Activated CD8-positive, alpha-beta T cell treated with anti-CD3 and anti-CD28 coated beads for 36 hours (primary cell): ENCODE measurements at places on chromosomes 16 and 17.

DNA sequence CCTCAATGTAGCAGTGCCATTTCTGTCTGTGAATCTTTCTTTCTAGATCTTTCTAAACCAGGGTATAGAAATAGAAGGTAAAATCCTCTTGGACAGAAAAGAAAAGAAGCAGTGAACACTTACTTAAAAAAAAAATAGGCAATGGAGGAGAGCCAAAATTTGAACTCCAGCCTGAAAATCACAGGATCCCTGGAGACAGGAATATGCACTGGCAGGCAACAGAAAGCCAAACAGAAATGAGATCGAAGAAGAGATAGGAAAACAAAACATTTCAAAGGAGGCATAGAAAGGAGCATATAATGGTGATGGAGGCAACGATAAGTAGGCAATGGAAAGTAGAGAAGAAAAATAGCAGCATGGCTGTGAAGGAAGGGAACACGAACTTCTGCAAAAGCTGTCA lies 253.7 kb upstream of the HSBP1 start:
- no peak overlapping the region for H3K27ac ChIP-seq
- no peaks in the 10 kb centered on the region for H3K36me3 ChIP-seq

GRCh38 chr16:49602976-49603310 lies 229.3 kb downstream of the C16orf78 start:
- no peak for DNase-seq
- H3K4me1 ChIP-seq = no peaks in the 10 kb centered on the region
- no peak overlapping the region for H3K27ac ChIP-seq

GRCh38 chr16:58684354-58685083 lies at the start of gene SLC38A7:
Gene SLC38A7, minus strand, starts transcription at chr16:58684770. Its CDS starts 4,644 bp downstream, at chr16:58680126.
- no peaks in the 10 kb centered on the region for H3K36me3 ChIP-seq
- H3K27me3 ChIP-seq = no peaks in the 10 kb centered on the region
- H3K4me3 ChIP-seq = peak within 1 kb of the TSS; percentile 91
- peak within 1 kb of the TSS; percentile 68 for H3K27ac ChIP-seq
- peak; percentile 87 for DNase-seq
- peaks cover 16% of the 10 kb centered on the region for H3K4me1 ChIP-seq

DNA sequence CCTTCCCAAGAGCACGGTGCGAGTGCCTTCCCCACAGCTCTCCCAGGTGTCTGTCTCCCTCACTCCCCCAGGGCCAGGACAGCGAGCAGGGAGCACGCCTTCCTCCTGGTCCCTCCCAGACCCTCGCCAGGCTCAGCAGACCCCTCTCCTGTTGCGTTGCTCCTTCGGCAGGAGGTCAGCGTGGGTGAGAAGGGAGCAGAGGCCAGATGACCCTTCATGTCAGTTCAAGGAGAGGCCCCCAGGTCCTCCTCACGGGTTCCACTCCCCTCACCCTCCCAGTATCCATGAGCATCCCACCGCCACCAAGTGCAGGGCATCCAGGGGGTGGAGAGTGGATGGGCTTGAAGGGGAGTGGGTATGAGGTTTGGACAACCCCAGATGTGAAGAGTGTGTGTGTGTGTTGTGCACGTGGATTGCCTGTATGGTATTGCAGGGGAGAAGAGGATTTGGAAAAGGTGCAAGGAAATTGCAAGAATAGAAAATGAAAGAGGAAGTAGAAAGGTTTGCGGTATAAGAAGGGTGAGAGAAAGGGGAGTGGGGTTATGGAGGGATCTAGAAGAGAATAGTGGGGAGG lies 17.7 kb downstream of the SGCA start:
- no peak for DNase-seq
- no peak overlapping the region for H3K27ac ChIP-seq
- H3K36me3 ChIP-seq = no peaks in the 10 kb centered on the region
- H3K4me3 ChIP-seq = peak overlapping the region; percentile 36

GRCh38 chr17:81884520-81884919 lies 6.9 kb downstream of the ALYREF start:
- no peak for DNase-seq
- peaks cover 71% of the 10 kb centered on the region for H3K36me3 ChIP-seq
- no peak overlapping the region for H3K4me3 ChIP-seq
- peaks cover 10% of the 10 kb centered on the region for H3K4me1 ChIP-seq

GRCh38 chr17:38450557-38451029 lies 22.3 kb downstream of the ARHGAP23 start:
- H3K36me3 ChIP-seq = no peaks in the 10 kb centered on the region
- H3K4me3 ChIP-seq = no peak overlapping the region
- H3K4me1 ChIP-seq = peaks cover 12% of the 10 kb centered on the region
- DNase-seq = no peak
- H3K27ac ChIP-seq = no peak overlapping the region

DNA sequence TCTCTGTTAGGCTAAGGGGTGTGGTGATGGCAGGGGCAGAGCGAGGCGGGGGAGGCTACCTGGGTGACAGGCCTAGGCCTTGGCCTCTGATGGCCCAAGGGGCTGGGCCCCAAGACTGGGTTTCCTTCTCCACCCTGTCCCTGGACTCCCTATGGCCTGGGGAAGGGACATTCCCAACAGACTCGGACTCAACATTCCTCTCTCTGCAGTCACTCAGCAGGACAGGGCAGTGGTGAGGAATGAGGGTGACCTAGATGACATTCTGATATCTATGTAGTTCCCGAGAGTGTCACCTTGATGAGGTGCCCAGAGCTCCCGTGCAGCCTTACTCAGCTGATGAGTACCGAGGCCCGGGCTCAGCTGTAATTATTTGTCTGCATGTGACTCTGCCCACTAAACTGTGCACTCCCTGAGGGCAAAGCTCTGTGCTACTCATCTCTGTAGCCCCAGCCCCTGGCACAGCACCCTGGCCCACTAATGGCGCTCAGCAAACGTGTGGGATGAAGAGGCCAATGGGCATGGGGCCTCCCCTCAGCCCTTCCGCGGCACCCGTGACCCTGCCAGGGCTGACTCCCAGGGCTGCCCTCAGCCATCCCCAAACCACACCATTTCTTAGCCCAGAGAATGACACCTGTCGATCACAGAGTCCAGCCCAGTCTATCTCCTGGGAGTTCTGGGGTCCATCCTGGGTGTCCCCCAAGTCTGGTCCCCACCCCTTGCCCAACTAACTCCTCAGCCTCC lies 2.2 kb downstream of the PLCD3 start:
- no peak for DNase-seq
- no peak overlapping the region for H3K27ac ChIP-seq
- no peaks in the 10 kb centered on the region for H3K36me3 ChIP-seq
- H3K4me1 ChIP-seq = peaks cover 4% of the 10 kb centered on the region

- H3K27ac ChIP-seq = peak overlapping the region; percentile 93
- H3K4me3 ChIP-seq = peak overlapping the region; percentile 98
- no peaks in the 10 kb centered on the region for H3K27me3 ChIP-seq
- H3K36me3 ChIP-seq = peaks cover 41% of the 10 kb centered on the region
Observed at GRCh38 chr16:22372882-22373661, 1.3 kb downstream of the CDR2 start.

- H3K27ac ChIP-seq = no peak overlapping the region
- no peaks in the 10 kb centered on the region for H3K27me3 ChIP-seq
- peaks cover 17% of the 10 kb centered on the region for H3K36me3 ChIP-seq
Observed at GRCh38 chr16:31129568-31130335, 5.8 kb downstream of the PRSS8 start.

GRCh38 chr16:80972611-80973010 lies 34.1 kb downstream of the CMC2 start:
- H3K4me1 ChIP-seq = peaks cover 4% of the 10 kb centered on the region
- no peak overlapping the region for H3K4me3 ChIP-seq
- H3K27me3 ChIP-seq = no peaks in the 10 kb centered on the region
- peaks cover 24% of the 10 kb centered on the region for H3K36me3 ChIP-seq
- no peak overlapping the region for H3K27ac ChIP-seq
- no peak for DNase-seq

GRCh38 chr17:17204635-17205231 lies 1.4 kb downstream of the PLD6 start:
- DNase-seq = no peak
- H3K4me3 ChIP-seq = peak overlapping the region; percentile 93
- H3K4me1 ChIP-seq = peaks cover 26% of the 10 kb centered on the region
- H3K27me3 ChIP-seq = no peaks in the 10 kb centered on the region

- no peaks in the 10 kb centered on the region for H3K4me1 ChIP-seq
- DNase-seq = no peak
- H3K36me3 ChIP-seq = no peaks in the 10 kb centered on the region
- H3K27me3 ChIP-seq = no peaks in the 10 kb centered on the region
- no peak overlapping the region for H3K4me3 ChIP-seq
Observed at GRCh38 chr17:51407576-51407975, 147.2 kb downstream of the UTP18 start.

DNA sequence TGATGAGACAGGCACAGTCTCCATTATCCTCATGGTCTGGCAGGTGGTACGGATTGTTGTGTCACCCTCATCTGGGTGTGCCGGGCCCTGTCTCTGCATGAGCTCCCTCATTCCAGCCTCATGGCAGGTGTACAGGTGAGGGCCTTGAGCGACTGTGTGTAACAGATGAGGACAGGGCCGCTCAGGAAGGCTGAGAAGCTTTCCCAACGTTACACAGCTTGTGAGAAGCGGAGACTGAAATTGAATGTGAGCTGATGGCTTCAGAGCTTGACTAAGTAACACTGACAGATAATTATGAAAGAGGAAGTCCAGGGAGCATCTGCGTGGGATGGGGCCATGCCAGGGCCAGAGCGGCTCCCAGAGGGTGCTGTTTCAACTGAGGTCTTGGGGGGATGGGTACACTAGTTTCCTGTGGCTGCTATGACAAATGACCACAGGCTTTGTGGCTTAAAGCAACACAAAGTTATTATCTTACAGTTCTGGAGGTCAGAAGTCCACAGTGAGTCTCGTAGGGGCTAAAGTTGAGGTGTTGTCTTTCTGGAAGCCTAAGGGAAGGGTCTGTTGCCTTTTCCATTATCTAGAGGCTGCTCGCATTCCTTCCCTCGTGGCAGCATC lies 36.7 kb downstream of the CMIP start:
- H3K4me3 ChIP-seq = no peak overlapping the region
- peaks cover 4% of the 10 kb centered on the region for H3K36me3 ChIP-seq
- no peak overlapping the region for H3K27ac ChIP-seq
- no peaks in the 10 kb centered on the region for H3K27me3 ChIP-seq
- peak; percentile 59 for DNase-seq

GRCh38 chr17:60149691-60150582 lies at the start of gene CA4:
Gene CA4, plus strand, starts transcription at chr17:60149973. Its CDS starts 62 bp downstream, at chr17:60150035.
- H3K27me3 ChIP-seq = peaks cover 56% of the 10 kb centered on the region
- H3K36me3 ChIP-seq = no peaks in the 10 kb centered on the region
- no peak within 1 kb of the TSS for H3K27ac ChIP-seq

DNA sequence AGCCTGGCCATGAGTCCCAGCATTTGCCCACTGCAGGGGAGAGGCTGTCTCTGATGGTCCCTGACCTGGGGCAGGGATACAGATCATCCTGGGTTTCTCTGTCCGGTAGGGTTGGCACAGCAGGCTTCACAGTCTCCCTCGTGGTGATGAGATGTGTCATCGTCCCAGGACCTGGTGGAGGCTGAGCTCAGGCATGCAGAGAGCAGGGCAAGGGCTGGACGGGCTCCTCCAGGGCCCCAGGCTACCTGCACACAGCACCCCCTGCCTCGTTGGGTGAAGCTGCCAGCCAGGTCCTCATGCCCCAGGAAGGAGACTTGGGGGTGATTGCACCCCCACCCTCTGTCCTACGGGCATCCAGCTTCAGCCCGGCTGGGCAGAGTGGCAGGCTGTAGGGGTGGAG lies 155.8 kb upstream of the GSE1 start:
- peaks cover 10% of the 10 kb centered on the region for H3K4me1 ChIP-seq
- no peak overlapping the region for H3K27ac ChIP-seq
- no peaks in the 10 kb centered on the region for H3K36me3 ChIP-seq
- no peak overlapping the region for H3K4me3 ChIP-seq
- peaks cover 4% of the 10 kb centered on the region for H3K27me3 ChIP-seq
- no peak for DNase-seq

DNA sequence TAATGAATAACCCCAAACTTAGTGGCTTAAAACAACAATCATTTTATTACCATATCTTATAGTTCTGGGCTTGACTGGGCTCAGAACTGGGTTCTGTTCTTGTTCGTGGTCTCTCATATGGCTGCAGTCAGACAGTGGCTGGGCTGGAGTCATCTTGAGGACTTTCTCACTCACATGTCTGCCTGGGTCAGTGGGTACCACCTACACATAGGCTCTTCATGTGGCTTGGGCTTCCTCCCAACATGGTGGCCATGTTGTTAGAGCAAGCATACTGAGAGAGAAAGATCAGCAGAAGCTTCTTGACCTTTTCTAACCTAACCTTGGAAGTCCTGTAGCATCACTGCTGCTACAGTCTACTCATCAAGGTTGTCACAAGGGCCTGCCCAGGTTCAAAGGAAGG lies 158.6 kb upstream of the SDK2 start:
- H3K27ac ChIP-seq = no peak overlapping the region
- peaks cover 3% of the 10 kb centered on the region for H3K4me1 ChIP-seq

GRCh38 chr16:67187175-67187890 lies 2.6 kb downstream of the EXOC3L1 start:
- peaks cover 15% of the 10 kb centered on the region for H3K4me1 ChIP-seq
- no peaks in the 10 kb centered on the region for H3K36me3 ChIP-seq
- DNase-seq = no peak
- H3K27me3 ChIP-seq = peaks cover 12% of the 10 kb centered on the region
- H3K27ac ChIP-seq = no peak overlapping the region
- H3K4me3 ChIP-seq = no peak overlapping the region

GRCh38 chr16:46687486-46687885 lies 1.5 kb downstream of the VPS35 start:
- no peak for DNase-seq
- H3K4me1 ChIP-seq = peaks cover 54% of the 10 kb centered on the region
- no peaks in the 10 kb centered on the region for H3K27me3 ChIP-seq
- no peak overlapping the region for H3K4me3 ChIP-seq

DNA sequence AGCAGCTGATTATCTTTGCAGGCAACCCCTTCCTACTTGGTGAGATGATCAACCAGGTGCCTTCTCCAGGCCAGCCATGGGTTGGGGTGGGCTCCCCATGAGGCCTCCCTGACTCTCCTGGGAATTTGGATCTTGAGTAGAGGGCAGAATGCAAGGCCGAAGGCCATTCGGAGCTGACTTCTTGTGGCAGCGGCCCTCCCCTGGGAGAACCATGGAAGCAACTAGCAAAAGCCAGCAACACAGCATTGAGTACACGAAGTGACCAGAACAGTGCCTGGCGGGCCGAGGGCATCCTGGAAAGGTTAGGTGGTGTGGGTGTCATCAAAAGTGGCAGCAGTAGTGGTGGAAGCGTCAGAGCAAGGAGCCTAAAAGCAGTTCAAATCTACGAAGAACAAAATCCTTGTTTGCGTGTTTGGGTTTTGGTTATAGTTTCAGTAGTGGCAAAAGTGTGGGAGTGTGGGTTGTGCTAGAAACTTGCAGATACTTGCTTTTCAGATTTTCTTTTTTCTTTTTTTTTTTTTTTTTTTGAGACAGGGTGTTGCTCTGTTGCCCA lies 2.0 kb upstream of the ALDH3A1 start:
- DNase-seq = no peak
- H3K27ac ChIP-seq = no peak overlapping the region
- no peaks in the 10 kb centered on the region for H3K36me3 ChIP-seq
- H3K27me3 ChIP-seq = peaks cover 10% of the 10 kb centered on the region
